ENCODE measurements at places on chromosomes 16 and 17.

DNA sequence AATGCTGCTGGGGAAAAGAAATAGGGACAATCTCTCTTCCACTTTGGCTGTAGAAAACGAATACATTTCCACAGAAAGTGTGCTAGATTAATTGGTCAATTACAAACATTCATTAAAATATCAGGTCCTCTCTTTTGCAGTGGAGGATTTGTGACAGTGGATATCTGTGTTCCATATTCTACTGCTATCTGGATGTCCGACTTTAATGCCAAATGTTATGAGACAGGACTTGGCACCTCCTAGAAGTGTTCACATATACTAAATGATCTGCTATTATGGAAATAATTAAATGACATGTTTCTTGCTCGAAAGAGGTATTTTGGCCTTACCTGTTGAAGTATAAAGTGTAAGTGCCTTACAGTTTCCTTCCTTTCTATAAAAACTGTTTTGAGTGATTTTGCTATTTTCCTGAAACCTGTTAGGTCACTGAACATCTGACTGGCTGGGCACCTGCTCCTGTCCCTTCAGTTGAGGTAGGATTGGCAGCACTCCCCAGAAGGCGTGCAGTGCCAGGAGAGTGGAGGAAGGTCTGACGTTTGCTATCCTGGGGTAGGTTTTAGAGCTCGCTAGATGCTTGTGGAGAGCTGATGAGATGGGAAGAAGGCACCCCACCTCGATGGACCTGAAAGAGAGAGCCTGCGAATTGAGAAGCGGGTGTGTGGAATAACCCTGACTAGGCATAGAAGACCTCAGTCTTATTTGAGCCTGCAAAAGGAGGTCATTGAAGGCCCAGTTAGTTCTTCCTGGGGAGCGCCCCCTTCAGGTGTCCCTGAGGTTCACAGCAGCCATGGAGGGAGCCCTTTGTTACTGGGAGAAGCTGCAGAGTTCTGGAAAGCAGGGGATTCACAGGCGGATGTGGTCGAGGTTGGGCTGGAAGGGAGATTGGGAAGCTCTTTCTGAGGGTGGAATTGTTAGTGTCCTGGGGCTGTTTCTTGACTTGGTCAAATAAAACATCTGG is 159.4 kb upstream of the ZNF267 start:
- no peak for DNase-seq

GRCh38 chr17:57354673-57355072 is 98.3 kb downstream of the MSI2 start:
- no peak for DNase-seq

DNA sequence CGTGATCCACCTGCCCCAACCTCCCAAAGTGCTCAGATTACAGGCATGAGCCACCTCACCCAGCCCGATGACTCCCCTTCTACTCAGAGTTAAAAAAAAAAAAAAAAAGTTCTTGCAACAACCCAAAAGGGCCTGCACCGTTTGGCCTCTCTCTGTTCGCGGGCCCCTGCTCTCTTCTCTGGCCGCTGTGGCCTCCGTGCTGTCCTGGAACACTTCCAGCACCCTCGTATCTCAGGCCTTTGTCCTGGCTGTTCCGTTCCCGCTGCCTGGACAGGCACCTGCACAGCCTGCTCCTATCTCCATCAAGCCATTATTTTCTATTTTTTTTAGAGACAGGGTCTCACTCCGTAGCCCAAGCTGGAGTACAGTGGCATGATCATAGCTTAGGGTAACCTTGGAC is 10.8 kb downstream of the MYO1C start:
- no peak for DNase-seq

GRCh38 chr17:73191443-73192205 is 1.2 kb upstream of the COG1 start:
- DNase-seq: peak; percentile 22

GRCh38 chr16:1357906-1358566 is 6.3 kb downstream of the GNPTG start:
- DNase-seq: no peak

- DNase-seq: no peak
These were observed 264.3 kb downstream of the CPPED1 start for GRCh38 chr16:12539185-12539929.
